ENCODE measurements at places on chromosomes 4 and X.

GRCh38 chrX:129360175-129360574, 163.1 kb downstream of the SMARCA1 start:
- DNase-seq = no peak

GRCh38 chr4:108586778-108587177, 33.6 kb upstream of the RPL34 start:
- DNase-seq = no peak

- DNase-seq = no peak
These were observed 189.9 kb downstream of the AASDH start for GRCh38 chr4:56197387-56197786.

GRCh38 chrX:57104921-57105398, 16.4 kb downstream of the SPIN2B start:
- no peak for DNase-seq

- DNase-seq = no peak
These were observed 437 bp upstream of the CPE start for GRCh38 chr4:165378398-165378744.

DNA sequence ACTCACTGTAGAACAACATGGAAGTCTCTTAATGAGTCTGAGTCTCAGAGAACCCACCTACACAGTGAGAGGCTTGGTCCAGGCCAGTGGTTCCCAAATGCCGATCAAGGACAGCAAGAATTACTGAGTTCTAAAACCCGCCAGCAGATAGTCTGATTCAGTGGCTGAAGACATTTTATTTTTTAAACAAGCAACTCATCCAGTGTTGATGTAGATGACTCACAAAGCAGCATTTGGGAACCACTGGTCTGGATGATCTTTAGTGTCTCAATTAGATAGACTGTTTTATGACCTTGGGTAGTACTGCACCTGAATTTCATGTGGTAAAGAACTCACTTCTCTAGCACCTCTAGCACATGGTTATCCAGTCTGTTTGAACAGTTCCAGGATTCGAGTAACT, 193.6 kb downstream of the FBXW7 start:
- no peak for DNase-seq

GRCh38 chrX:68175562-68175961, 257.7 kb downstream of the OPHN1 start:
- no peak for DNase-seq

GRCh38 chr4:120007191-120007871, 59.3 kb downstream of the MAD2L1 start:
- DNase-seq = no peak

Measured in CD4-positive, alpha-beta T cell (primary cell).